Type B pancreatic cell (in vitro differentiated cells): ENCODE measurements at places on chromosomes 4 and X.

- no peak for DNase-seq
These were observed 199.3 kb upstream of the WDFY3 start for GRCh38 chr4:85165808-85166207.

- no peak for DNase-seq
These were observed 71.4 kb upstream of the PJA1 start for GRCh38 chrX:69236641-69237040.

DNA sequence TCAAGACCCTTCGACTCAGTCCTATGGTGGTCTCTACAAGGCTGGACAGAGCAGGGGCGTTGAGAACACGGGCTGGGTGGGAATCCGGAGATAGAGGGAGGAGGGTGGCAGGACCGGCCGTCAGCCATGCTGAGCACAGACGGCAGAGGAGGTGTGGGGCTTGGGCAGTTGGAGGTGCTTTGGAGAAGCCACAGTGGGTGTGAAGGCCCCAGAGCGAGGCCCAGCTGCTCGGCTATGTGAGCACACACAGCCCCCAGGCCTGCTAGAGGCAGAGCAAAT lies 4.2 kb downstream of the PDE6B start:
- no peak for DNase-seq

DNA sequence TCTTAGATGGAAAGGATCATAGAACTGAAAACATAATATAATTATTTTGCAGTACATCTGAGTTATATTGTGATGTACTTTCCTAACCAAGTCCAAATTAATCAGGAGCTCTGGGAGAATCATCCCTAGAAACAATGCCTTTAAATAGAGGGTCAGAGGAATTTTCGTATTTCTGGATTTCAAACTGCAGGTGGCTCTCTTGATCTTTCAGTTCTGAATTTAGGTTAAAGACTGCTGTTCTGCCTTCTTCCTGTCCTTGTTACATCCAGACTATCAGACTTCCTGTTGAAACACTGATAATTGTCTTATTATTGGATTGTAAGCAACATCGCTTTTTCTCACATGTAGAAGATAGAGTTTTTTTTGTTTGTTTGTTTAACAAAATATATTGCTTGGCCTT lies 142.7 kb downstream of the RPA4 start:
- DNase-seq: no peak

DNA sequence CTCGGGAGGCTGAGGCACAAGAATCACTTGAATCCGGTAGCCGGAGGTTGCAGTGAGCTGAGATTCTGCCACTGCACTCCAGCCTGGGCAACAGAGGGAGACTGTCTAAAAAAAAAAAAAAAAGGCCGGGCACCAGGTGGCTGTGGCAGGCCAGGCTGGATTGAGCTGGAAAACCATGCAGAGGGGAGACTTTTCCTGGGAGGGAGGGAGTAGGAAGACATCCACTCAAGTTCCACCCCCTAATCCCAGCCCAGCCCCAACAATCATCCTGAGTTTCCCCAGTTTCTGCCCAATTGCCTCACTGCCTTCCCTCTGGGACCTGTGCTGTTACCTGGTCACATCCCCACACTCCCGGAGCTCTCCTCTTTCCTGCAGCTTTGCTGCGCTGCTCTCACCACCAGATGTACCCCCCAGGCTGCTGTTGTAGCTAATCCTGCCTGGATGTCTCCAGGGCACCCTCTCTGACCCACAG lies 9.0 kb upstream of the TSPYL2 start:
- no peak for DNase-seq

- no peak for DNase-seq
These were observed 26.8 kb upstream of the GK start for GRCh38 chrX:30626402-30626801.

GRCh38 chr4:180618396-180618795 lies 1624.8 kb upstream of the TENM3 start:
- no peak for DNase-seq

- DNase-seq: no peak
These were observed 115.1 kb upstream of the GPM6A start for GRCh38 chr4:175927121-175927520.

GRCh38 chrX:15676886-15677285 lies 12.3 kb upstream of the CLTRN start:
- no peak for DNase-seq

- DNase-seq: no peak
These were observed 493.9 kb downstream of the CCSER1 start for GRCh38 chr4:90621080-90621479.

DNA sequence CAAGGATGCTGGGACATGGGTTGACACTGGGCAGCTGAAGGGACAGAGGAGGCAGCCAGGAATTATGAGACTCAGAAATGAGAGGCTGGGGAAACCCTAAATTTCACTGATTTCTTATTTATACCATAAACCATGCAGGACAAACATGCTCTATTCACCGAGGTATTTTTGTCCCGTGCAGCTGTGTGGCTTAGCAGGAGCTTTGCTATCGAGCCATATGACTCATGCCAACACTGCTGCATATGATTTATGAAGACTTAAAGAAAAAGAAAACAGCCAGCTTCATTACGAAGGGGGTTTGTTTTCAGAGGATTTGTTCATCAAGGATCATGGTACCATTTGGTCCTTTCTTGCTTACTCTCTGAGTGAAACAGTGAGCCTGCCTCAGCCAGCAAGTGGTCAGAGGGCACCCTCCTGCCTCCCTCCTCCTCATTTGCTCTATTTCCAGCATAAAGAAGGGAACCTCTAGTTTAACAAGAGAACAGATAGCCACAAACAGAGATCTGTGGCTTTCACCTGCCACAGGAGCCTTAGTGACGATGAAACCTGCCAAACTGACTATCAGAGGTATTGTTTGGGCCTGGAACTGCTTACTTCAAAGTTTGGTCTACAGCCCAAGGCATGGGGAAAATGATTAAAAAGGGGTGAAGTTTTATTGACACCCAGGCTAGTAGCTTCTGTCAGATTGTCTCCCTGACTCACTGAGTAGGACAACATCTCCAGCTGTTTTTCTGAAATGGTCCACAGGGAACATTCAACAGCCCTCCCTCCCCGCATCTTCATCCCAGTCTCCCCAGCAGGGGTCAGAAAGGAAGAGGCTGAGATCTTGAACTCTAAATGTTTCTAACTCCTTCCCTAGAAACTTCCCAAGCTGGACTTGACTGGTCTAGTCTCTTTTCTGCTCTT lies 80.1 kb upstream of the MAML3 start:
- DNase-seq: no peak

- no peak for DNase-seq
These were observed 37.7 kb downstream of the FHDC1 start for GRCh38 chr4:152973629-152974467.

- no peak for DNase-seq
These were observed 570.9 kb upstream of the ZFP42 start for GRCh38 chr4:187424636-187425035.

- DNase-seq: no peak
These were observed 74.6 kb upstream of the EXOC1L start for GRCh38 chr4:55745014-55745413.

DNA sequence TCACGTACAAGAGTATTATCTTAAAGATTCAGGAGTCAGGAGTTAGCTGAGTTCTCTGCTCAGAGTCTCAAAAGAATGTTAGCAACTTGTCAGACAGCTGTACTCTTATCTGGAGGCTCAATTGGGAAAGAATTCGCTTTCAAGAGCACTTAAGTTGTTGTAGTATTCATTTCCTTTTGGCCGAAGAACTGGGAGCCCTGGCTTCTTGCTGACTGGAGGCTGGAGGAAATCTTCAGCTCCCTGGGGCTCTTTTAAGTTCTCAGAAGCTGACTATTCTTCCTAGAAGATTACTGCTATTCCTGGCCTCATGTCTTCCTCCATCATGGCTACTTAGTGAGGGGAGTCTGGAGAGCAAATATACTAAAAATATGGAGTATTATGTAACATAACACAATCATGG lies 587.2 kb downstream of the EPHA5 start:
- DNase-seq: no peak

GRCh38 chr4:33357121-33357520 lies 2637.0 kb downstream of the PCDH7 start:
- no peak for DNase-seq

GRCh38 chrX:119015407-119016237 lies 41.2 kb downstream of the LONRF3 start:
- no peak for DNase-seq

DNA sequence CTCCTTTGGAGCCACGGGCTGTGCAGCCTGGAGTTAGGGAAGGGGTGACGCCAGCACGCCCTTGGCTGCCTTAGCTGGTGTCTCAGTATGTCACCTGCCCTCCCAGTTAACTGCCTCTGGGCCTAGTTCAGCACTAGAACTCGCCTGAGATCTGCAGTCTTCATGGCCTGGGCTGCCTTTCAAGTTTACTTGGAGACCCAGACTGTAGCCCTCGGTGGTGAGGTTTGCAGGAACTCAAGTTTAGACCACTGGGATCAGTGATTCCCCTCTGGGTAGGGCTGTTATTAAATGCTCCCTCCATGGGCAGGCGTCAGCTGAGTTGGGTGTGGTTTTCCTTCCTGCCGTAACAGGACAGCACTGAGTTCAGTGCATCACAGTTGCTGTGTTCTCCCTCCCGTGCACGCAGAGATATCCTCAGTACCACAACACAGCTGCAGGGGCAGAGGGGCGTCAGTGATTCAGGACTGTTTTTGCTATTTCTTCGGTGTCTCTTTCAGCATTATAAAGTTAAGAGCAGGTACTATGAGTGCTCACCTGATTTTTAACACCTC lies 30.5 kb downstream of the PLAC8 start:
- no peak for DNase-seq

GRCh38 chrX:18886344-18887161 lies 97.4 kb downstream of the PHKA2 start:
- no peak for DNase-seq

DNA sequence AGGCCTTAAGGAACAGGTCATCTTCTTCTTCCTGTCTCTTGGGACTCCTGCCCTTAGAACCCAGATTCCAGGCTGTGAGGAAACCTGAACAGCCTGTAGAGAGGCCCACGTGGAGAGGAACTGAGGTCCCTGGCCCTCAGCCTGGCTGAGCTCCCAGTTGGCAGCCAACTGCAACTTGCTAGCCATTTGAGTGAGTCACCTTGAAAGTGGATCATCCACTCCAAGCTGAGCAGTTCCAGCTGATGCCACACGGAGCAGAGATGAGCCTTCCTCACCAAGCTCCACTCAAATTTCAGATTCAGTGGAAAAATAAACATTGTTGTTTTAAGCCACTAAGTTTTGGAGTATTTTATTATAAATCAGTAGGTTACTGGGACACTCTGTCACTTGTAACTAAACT lies 392.5 kb downstream of the BCOR start:
- DNase-seq: no peak

DNA sequence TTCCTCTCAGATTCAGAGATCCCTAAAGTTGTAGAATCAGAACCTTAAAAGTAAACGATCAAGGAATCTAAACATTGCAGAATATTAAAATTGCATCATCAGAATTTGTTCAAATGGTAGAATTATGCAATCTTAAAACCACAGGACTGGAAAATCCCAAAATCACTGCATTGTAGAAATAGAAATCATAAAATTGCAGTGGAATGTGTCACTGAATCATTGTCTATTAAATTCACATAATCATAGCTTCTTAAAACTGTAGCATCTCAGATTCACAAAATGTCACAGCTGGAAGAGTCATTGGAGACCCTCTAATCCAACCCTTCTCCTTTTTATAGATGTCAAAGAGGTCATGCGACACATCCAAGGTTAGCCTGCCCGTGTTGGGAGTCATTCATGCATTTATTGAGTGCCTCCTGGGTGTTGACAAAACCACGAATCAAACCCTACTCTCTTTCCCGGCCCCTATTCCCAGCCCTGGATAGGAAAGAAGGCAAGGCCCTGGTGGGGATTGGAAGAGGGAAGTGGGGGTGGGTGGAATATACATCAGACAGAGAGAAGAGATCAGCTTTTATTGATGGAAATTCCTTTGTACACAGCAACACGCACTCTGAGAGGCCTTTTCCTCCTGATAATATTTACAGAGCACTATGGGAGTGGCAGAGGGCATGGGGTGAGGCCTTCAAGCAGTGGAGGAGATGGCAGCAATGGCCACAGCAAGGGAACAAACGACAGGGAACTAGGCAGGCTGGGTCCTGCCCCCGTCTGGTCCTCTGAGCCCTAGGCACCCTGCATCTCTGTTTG lies 15.4 kb downstream of the IQSEC2 start:
- DNase-seq: no peak

GRCh38 chr4:142040043-142040442 lies 403.7 kb downstream of the IL15 start:
- no peak for DNase-seq

- no peak for DNase-seq
These were observed 9.2 kb downstream of the RFC1 start for GRCh38 chr4:39357002-39357401.

GRCh38 chr4:93396272-93396671 lies 432.3 kb upstream of the ATOH1 start:
- no peak for DNase-seq

- no peak for DNase-seq
These were observed 423 bp downstream of the CRMP1 start for GRCh38 chr4:5892323-5893003.

DNA sequence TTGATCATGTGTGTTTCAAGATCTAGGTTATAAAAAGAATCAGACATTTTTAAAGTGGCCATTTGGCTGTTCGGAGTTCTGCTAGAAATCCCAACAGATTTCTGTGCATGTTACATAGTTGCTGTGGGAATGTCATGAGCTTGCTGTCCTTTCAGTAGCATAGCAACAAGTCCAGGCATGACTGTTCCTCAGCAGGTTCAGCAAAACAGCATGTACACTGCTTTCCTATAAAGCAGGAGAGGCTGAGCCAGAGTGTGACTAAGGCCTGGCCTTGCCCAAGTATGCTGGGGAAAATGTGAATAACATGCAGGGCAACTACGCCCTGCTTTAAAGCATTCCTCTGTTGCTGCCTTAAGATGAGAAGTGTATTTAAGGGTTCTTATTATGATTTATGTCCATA lies 217.1 kb upstream of the SMIM31 start:
- DNase-seq: no peak

DNA sequence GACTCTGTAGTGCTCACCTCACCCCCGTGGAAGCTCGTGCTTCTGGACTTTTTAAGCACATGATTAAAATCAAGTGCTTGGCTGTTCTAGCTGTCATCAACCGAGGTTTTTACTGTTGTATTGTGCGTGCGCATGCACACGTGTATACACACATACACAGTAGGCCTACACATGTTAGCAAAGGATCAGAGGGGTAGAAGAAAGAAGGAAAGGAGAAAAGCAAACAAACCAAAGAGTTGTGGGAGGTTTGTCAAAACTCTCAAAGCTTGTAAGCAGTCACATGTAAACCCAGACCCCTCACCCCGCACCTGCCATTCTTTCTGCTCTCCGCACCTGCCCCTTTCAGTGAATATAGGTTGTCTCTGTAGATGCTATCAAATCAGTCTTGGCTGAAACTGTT lies 311.8 kb downstream of the HS3ST1 start:
- DNase-seq: no peak

GRCh38 chr4:119980456-119980855 lies 86.2 kb downstream of the MAD2L1 start:
- no peak for DNase-seq

- no peak for DNase-seq
These were observed 11.7 kb downstream of the OPHN1 start for GRCh38 chrX:68421636-68422035.

GRCh38 chr4:55242506-55242905 lies 103.5 kb upstream of the SRD5A3 start:
- no peak for DNase-seq

GRCh38 chrX:48968377-48968776 lies 3.3 kb downstream of the KCND1 start:
- no peak for DNase-seq
